ENCODE measurements at places on chromosomes 13 and 19. TPM values are rescaled to one million over a fixed set of nuclear protein-coding genes. Genes with fewer than 3 reads are reported as not detected.
A peak's percentile ranks its signal among the peaks of the same experiment; 100 is the strongest.

DNA sequence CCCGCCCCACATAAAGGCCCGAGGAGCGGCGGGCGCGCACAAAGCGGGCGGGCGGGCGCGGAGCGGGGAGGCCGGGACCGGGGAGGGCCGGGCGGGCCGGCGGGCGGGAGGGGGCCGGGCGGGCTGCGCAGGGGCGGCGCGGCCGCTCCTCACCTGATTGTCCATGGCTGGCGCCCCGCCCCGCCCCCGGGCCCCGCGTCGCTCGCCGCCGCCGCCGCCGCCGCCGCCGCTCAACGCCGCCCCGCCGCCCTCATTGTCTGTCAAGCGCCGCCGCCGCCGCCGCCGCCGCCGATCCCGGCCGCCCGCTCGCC is 200 bp downstream of the MLLT1 start:
- no peaks in the 10 kb centered on the region for H3K36me3 ChIP-seq
- H3K27me3 ChIP-seq: no peaks in the 10 kb centered on the region
- H3K27ac ChIP-seq: peak overlapping the region; percentile 72
- peaks cover 38% of the 10 kb centered on the region for H3K4me1 ChIP-seq
- DNase-seq: no peak
- H3K4me3 ChIP-seq: peak overlapping the region; percentile 94

The STOML3 gene
- total RNA-seq: not detected

DNA sequence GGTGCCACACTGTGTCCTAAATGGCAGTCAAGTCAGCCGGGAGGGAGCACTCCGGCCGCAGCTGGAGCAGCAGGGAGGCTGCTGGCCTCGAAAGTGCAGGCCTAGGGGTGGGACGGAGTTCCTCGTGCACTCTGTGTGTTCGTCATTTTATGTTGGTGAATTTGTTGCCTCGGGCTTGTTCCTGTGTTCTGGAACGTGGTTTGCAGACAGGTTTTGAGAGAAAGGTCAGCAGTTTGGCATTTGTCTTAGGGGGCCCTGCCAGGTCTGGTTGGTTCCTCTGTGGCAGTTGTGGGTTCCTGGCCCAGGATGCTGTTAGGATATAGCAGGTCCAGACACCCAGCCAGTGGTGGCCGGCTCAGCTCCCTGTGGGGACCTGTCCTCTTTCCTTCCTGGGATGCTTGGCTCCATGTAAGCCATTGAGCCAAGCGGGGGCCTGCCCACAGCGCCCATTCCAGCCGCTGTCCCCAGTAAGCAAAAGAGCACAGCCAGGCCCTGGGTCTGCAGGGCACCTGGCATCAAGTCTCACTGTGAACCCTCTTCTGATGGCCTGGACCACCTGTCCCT is 30.0 kb downstream of the MPHOSPH8 start:
- H3K4me3 ChIP-seq: no peak overlapping the region
- H3K27ac ChIP-seq: no peak overlapping the region
- H3K36me3 ChIP-seq: peaks cover 63% of the 10 kb centered on the region
- H3K4me1 ChIP-seq: no peaks in the 10 kb centered on the region

DNA sequence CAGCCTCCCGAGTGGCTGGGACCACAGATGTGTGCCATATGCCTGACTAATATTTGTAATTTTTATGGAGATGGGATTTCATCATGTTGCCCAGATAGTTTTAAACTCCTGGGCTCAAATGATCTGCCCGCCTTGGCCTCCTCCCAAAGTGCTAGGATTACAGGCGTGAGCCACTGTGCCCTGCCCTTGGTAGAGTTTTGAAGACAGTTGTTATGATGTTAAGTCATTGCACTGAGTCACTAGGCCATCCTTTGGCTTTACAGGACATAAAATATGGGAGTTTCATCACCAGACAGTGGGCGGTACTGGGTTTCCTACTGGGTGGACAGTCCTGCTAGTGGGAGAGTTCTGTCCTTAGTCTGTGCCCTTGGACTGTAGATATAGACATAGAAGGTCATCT is 282.5 kb downstream of the ATP8A2 start:
- no peak for DNase-seq
- no peak overlapping the region for H3K4me3 ChIP-seq
- no peaks in the 10 kb centered on the region for H3K27me3 ChIP-seq
- H3K4me1 ChIP-seq: no peaks in the 10 kb centered on the region
- H3K36me3 ChIP-seq: no peaks in the 10 kb centered on the region

The KDELR1 gene
- total RNA-seq: 126 TPM

The ZFR2 gene
- total RNA-seq: not detected

The ERVV-1 gene
- not detected for total RNA-seq

DNA sequence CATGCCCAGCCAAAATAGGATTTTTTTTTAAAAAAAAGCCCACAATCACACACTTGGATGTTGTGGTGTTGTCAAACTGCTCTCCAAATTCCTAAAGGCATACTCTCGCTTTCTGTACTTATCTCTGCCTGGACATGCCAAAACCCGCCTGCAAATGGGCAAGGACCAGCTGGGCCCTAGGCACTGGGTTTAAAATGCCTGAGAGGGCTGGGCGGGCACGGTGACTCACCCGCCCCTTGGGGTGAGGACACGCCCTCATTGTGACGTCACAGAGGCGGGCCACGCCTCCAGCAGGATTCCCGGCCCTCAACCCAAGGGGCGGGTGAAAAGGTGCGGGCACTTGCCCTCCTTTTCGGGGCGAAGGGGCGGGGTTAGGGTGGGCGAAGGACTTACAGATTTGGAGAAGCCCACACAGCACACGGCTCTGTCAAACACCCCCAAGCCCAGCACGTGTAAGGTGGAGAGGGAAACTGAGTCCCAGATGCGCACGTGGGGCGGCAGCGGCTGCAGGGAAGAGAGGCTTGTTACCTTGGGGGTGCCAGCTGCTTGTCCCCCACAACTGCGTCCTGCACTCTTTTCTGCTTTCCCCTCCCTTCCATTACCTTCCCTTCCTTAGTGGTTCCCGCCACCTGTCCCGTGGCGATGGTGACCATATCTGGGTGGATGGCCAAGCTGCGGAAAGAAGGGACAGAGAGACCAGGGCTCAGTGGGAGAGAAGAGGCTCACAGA is 6.6 kb downstream of the EML2 start:
- H3K4me3 ChIP-seq: no peak overlapping the region
- peak; percentile 95 for DNase-seq
- H3K27me3 ChIP-seq: no peaks in the 10 kb centered on the region
- H3K36me3 ChIP-seq: peaks cover 10% of the 10 kb centered on the region
- H3K27ac ChIP-seq: peak overlapping the region; percentile 39

DNA sequence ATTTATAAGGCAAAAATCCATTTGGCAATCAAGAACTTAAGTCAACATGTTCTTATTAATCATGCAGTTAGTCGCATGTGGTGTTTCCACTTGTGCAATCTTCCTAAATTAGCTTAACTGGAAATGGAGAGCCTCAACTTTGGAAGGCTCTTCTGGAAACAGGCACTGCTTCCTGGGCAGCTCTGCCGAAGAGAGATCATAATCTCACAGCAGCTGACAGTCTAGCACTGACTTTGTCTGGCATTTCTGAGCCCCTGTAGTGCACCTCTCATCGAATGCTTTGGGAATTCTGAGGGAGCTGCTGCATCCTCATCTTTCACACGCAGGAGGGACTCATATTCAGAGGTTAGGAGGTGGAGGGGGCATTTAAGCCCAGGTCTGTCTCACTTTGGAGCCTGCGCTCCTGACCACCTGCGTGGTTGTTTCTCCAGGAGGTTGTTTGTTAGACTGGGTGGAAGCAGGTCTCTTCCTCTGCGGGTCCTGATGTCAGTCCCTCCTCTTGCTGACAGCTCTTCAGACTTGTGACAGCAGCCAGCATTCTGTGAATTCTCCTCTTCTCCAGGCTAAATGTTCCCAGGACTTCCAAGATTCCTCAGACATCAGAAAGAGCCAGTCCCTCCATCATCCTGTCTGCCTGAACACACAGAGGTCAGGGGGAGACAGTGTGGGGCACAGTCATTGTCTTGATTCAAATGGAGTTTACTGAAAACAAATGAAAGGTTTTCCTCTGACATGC is 100.4 kb upstream of the GJB6 start:
- H3K36me3 ChIP-seq: no peaks in the 10 kb centered on the region
- H3K4me3 ChIP-seq: no peak overlapping the region
- peaks cover 11% of the 10 kb centered on the region for H3K4me1 ChIP-seq
- no peaks in the 10 kb centered on the region for H3K27me3 ChIP-seq
- peak; percentile 70 for DNase-seq
- no peak overlapping the region for H3K27ac ChIP-seq

DNA sequence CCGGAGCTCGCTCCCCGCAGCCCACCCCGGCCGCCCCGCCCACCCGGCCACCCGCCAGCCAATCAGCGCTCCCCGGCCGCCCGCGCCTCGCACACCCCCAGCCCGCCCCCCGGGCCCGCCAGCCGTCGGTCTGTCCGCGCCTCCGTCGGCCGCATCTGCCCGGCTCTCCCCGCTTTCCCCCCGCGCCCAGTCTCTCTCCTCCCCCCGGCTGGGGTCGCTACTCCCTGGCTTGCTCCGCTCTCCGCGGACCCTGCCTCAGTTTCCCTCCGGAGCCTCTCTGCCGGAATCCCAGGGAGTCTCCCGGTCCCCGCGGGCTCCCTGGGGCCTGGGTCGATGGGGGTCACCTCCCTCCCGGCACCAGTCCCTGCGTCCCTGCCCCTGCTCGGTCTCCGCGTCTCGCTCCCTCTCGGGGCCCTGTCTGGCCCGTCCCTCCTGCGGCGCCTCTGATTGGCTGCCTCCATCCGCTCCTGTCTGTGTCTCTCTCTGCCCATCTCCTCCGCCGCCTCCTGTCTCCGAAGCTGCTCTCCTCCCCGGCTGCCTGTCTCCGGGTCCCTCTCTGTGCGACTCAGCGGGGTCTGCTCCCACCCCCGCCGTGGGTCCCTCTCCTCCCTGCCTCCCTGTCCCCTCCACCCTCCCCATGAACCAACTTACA is 484 bp downstream of the IL11 start:
- no peaks in the 10 kb centered on the region for H3K36me3 ChIP-seq
- H3K4me1 ChIP-seq: peaks cover 29% of the 10 kb centered on the region
- DNase-seq: peak; percentile 95
- peak overlapping the region; percentile 92 for H3K4me3 ChIP-seq
- peak overlapping the region; percentile 86 for H3K27ac ChIP-seq
- no peaks in the 10 kb centered on the region for H3K27me3 ChIP-seq

DNA sequence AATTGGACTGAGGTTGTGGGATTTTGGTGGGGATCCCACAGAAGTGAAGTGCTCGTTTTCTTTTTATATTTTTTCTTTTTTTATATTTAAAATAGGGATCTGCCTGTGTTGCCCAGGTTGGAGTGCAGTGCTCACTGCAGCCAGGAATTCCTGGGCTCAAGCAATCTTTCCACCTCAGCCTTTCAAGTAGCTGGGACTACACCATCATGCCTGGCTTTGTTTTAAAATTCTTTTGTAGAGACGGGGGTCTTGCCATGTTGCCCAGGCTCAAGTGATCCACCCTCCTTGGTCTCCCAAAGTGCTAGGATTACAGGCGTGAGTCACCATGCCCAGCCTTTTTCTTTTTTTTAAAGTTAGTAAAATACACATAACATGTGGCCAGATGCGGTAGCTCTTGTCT is 20.6 kb downstream of the CRTC1 start:
- no peak for DNase-seq
- H3K36me3 ChIP-seq: no peaks in the 10 kb centered on the region
- H3K4me3 ChIP-seq: no peak overlapping the region
- no peaks in the 10 kb centered on the region for H3K27me3 ChIP-seq
- peaks cover 6% of the 10 kb centered on the region for H3K4me1 ChIP-seq
- no peak overlapping the region for H3K27ac ChIP-seq

GRCh38 chr19:48719263-48720171 is at the start of gene MAMSTR:
MAMSTR (minus strand) TSS chr19:48719725; CDS start chr19:48719031, 694 bp downstream.
- no peaks in the 10 kb centered on the region for H3K36me3 ChIP-seq
- H3K27me3 ChIP-seq: no peaks in the 10 kb centered on the region
- DNase-seq: no peak
- H3K27ac ChIP-seq: peak within 1 kb of the TSS; percentile 82
- peaks cover 20% of the 10 kb centered on the region for H3K4me1 ChIP-seq
- H3K4me3 ChIP-seq: peak within 1 kb of the TSS; percentile 86

DNA sequence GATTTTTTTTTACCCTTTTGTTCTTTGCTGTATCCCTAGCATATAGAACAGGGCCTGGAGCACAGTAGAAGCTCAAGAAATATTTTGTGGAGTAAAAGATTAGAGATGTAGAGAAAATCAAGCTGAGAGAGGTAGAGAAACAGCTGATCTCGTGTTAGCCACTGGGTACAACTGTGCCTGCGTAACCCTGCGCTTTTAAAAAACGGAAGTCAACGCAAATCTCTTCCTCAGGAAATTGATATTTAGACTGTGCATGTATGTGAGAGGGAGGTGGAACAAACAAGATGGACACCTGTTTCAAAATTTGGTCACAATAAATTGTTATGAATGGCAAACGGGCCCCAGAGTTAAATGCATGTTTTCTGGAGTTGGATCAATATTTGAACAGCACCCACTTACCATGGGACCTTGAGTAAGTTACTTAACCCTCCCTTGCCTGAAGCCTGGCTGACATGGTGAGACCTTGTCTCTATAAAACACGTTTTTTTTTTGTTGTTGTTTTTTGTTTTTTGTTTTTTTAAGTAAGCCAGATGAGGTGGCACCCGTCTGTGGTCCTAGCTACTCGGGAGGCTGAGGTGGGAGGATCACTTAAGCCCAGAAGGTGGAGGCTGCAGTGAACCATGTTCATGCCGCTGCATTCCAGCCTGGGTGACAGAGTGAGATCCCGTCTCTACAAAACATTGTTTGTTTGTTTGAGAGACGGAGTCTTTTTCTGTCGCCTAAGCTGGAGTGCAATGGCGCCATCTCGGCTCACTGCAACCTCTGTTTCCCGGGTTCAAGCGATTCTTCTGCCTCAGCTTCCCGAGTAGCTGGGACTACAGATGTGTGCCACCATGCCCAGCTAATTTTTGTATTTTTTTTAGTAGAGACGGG is 3.3 kb upstream of the EPOR start:
- H3K4me3 ChIP-seq: no peak overlapping the region
- DNase-seq: no peak
- H3K27me3 ChIP-seq: no peaks in the 10 kb centered on the region
- H3K36me3 ChIP-seq: no peaks in the 10 kb centered on the region
- H3K27ac ChIP-seq: no peak overlapping the region
- no peaks in the 10 kb centered on the region for H3K4me1 ChIP-seq

Measured in GM23248 (cell line).